ENCODE measurements at places on chromosomes 5 and 9.

DNA sequence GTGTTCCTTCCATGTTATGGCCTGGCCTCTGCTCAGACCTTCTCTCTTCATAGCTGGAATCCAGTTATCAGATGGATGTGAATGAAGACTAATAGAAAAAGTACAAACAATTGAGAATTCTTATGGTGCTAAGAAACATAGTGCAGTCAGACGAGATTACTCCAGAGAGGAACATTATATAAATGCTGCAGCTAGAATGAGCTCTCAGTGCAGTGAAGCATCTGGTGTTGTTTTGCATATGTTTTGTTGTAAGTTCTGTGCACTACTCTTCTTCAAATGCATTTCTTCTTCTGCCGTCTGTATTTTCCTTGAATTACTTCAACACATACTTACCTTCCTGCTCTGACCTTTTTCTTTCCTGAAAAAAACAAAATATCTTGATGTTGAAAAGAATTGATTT is 602.4 kb upstream of the CDH18 start:
- DNase-seq = no peak

- no peak for DNase-seq
Observed at GRCh38 chr5:33482335-33482734, 41.6 kb downstream of the TARS1 start.

DNA sequence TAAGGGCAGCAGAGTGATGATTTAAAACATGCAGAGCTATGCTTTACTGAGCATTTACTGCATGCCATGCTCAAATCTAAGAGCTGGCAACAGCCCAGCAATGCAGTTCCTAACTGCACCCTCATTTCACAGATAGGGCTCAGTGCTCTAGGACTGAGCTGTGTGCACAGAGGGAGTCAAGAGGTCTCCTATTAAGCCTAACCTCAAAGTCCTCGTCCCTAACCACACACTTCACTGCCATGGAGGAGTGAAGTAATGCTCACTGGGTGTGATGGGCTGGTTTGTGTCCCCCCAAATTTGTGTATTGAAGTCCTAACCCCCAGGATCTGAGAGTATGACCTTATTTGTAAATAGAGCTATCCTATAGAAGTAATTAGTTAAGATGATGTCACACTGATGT is 25.9 kb downstream of the BARX1 start:
- DNase-seq = no peak

DNA sequence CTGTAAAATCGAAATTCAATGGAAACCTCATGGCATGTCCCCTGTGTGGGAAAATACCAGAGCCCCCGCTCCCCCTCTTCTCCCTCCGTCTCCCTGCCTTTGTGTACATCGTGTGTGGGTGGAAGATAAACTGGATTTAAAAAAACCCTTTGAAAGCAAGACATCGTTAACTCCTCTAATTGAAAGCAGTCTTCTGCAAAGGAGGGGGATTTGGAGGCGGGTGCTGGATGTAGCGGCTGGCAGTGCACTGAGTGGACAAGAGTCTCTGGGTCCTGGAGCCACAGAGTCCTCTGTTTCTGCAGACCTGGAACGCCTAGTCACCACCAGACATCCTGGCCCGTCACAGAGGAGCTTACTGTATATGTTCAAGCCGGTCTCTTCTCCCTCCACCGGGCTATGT is 169.4 kb downstream of the PAPPA start:
- DNase-seq = no peak

DNA sequence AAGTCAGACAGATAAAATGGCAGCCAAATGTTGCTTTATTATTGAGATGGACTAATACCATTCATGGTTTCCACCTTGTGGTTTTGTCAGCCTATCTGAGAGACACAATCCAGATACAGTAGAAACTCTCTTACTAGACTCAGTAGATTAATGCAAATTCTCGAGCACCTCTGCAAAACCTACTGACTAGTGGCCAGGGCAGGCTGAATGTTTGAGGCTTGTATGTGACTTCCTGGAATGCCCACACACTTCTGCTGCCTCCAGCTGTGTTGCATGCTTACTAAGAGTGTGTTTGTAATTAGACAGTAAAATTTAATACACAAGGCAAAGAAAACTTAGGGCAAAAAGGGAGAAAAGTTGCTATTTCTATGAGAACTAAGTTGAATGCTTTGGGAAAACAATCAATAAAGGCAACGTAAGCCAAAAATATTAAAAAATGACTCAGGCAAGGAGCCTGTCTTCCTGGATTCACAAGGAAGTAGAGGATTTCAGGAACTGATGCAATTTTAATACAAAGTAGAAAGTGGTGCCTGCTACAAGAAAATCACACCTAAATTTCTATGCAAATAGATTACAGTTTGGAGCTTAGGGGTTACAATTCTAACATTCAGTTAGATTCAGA is 30.2 kb upstream of the CCNG1 start:
- peak; percentile 31 for DNase-seq

Measured in GM12864 (cell line).